ENCODE measurements at places on chromosomes 3 and 15.

- DNase-seq, result no peak
These were observed 27.0 kb downstream of the NSMCE3 start for GRCh38 chr15:29242456-29243242.

DNA sequence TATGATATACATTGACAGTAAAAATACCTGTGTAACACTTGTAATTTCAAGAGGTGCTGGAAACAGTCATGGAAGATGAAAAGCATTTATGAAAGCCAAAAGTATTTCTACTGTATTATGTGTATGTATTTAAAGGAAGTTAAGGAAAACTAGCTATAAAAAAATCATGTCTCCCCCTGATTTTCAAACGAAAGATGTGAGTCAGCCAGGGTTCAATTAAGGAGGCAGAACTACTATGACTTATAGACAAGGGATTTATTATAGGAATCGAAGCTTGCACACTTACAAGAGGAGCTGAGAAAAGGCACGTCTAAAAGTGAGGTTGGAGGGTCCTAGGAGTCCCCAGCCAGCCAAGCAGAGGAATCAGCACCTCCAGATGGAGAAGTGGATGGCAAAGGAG lies 119.4 kb downstream of the SUCLG2 start:
- no peak for DNase-seq

GRCh38 chr3:77373619-77374018 lies 333.7 kb downstream of the ROBO2 start:
- no peak for DNase-seq

DNA sequence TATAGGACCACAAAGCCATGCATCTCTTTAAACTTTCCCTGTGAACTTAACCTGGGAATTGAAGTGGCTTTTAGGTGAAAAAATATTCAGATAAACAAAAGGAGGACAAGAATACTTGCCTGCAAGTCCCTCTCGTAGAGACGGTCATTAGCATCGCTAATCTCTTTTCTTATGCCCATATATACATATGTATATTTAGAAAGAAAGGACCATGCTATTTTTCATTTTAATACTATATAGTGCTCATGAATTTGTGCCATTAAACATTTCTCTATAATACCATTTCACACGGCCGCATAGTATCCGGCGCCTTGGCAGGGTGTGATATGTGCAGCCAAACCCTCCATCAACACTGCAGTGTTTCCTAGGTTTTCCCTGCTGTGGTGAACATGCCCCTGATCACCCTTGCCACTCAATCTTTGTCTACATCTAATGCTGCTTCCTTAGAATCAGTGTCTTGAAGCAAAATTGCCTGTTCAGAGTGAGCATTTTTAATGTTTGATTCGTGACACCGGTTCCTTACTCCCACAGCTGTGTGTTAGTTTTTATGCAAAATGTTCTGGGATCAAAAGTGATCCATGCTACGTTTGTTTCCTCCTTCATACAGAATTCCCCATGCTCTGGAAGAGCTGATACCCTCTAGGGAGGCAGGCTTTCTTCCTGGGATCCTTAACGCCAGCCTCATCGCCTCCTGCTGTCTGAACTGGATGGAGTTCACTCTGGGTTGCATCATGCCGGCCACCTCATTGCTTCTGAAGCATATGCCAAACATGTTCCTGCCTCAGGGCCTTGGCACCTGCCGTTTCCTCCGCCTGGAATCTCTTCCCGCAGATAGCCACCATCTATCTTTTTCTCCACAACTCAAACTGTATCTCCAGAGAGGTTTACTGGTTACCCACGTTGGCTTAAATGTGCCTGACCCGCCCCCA lies 118.1 kb downstream of the FBLN2 start:
- DNase-seq, result no peak

DNA sequence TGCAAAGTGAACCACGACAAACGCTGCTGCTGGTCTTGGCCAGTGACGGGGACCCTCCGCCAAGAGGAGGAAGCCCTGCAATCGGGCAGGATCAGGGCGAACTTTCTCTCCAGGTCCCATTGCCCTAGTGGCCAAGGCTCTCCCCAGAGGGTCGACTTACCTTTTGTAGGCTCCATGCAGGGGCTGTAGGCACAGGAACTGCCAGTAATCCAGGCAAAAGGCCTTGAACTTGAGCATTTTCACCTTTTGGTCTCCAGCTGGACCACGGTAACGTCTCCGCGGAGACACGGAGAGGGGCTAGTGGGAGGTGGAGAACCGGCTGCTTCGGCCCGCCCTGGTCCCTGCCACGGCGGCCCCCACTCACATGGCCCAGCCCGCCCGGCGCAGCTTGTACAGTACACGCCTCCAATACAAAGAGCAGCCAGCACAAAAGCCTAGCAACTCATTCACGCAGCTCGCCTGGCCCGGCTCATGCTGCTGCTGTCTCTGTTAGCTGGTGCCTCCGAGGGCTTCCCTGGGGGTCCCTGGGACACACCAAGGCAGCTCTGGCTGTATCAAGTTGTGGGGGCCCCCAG lies 31.0 kb downstream of the IQSEC1 start:
- DNase-seq, result no peak

DNA sequence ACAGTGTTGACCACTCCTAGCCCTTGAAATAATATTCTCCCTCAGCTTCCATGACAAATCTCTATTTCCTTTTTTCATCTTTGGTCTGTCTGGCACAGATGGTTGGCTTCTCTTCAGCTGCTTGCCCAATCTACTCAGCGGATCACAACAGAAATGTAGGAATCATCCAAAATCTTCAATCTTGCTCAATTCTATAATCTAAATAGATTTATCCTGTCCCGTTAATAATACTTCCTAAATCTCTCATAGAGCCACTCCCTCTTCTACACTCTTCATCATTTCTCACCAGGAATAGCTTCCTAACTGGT lies 3.8 kb downstream of the PEAK1 start:
- no peak for DNase-seq

DNA sequence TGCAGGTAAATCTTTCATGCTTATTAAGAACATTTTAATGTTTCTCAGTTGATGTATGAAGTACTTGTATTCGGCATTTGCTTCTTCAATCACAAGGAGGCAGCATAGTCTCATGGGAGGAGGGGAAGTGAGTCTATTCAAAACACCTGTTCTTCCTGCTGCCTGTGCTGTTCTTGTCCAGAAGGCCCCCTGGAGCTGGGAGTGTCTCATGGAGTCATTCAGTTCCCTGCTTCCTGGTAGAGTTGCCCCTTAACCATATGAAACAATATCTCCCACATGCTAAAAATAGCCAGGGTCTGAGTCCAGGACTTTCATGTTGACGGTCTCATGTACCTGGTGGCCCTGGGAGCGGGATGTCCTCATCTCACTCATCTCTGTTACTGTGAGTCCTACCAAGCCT lies 15.5 kb upstream of the PPP1R2 start:
- no peak for DNase-seq

GRCh38 chr15:74062236-74062635 lies 20.1 kb downstream of the GOLGA6A start:
- no peak for DNase-seq

DNA sequence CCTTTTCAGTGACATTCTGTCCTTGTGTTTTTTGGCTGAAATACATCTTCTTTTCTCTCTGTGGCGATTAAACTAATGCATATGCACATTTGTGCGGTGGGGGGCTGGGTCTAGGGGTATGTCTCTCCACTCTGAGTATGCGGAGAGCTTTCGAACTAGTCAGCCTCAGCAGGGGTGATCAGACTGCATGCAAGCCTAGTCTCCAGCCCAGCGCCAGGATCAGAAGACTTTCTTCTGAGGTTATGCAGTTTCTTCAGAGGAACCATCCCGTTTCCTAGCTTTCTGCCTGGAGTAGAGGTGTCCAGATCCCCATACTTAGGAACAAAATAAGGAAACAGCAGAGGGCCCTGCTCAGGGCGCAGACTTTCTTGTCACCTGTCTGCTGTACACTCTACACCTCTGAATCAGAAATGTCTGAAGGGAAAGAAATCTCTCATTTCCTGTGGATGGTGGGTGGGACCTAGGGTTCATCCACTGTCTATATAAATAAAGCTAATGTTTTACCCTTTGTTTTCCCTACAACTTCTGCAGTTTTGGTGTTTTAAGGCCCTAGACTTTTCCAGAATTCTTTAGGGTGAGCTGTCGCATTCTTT lies 230.4 kb downstream of the ABHD5 start:
- DNase-seq, result no peak

GRCh38 chr15:85582131-85583079 lies 202.0 kb downstream of the AKAP13 start:
- DNase-seq, result peak; percentile 45

DNA sequence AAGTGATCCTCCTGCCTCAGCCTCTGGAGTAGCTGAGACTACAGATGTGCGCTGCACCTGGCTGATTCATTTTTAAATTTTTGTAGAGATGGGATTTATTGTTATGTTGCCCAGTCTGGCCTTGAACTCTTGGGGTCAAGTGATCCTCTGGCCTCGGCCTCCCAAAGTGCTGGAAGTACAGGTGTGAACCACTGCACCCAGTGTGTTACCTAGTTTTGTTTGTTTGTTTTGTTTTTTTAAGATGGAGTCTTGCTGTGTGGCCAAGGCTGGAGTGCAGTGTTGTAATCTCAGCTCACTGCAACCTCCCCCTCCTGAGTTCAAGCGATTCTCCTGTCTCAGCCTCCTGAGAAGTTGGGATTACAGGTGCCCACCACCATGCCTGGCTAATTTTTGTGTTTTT lies 12.1 kb downstream of the PTPN23 start:
- DNase-seq, result no peak

GRCh38 chr15:39908186-39908585 lies 11.9 kb downstream of the GPR176 start:
- DNase-seq, result no peak

- no peak for DNase-seq
These were observed 131.5 kb downstream of the FNDC3B start for GRCh38 chr3:172170841-172171240.

- no peak for DNase-seq
These were observed 225.4 kb downstream of the CTNNB1 start for GRCh38 chr3:41424543-41425300.

DNA sequence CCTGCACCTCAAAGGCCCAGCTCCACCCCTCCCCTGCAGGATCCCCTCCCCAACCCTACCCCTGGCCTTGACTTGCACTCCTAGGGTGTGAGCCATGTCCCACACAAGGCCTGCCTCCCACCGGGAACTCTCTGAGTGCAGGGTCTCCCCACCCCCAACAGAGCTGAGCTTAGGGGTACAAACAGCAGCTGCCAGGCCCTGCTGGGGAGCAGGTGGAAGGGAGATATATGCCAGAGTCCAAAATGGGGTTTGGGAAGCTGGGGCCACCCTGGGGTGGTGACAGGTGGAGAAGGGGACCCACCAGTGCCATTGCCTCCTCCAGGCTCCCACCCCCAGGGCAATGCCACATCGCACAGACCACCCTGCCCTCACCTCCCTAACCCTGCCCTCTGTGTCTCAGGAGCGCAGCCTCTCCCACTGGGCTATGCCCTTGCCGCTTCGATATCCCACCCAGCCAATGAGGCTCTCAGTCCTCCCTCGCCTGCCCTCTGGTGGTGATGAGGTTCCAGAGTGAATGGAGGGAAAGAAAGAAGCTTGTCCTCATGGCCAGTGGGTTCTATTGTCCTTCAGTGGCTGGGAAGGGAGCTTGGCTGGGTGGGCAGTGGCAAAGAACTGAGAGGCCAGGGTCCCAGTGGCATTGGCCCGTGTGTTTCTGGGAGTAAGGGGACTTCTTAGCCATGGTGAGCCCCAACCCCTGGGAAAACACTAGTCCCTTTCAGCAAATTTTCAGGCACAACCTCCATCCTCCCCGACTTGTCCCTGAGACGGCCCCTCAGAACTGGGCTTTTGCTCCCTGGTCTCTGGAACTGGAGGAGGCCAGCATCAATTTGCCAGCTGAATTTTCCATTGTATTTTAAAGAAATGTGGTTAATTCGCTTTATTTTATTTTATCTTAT lies 46.8 kb downstream of the CYP11A1 start:
- DNase-seq, result no peak

DNA sequence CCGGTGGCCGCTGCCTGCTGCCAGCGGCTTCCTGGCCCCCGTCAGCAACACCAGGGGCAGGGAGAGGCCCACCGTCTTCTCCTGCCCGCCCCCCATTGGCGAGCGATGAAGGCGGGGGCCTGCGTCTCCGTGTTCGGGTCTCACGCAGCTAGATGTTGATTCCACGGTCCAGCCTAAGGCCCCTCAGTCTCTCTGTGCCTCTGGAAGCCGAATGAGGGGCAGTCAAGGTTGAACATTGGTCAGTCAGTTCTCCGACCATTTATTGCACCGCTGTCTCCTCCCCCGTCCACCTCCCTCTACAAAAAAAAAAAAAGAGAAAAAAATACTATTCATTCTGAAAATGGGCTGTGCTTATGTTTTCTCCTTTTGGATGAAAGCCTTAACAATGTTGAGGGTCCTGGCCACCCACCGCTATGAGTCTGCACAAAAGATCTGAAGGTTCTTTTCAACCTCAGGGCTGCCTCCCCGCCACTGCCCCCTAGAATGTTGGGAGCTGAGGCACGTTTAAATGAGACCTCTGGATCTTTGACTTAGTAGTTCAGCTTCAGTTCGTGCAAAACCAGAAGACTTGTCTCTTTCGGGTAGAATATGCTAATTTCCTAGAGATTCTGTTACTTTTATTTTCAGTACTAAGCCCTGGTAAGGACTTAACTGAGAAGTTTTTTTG lies 736 bp downstream of the IREB2 start:
- DNase-seq, result no peak

DNA sequence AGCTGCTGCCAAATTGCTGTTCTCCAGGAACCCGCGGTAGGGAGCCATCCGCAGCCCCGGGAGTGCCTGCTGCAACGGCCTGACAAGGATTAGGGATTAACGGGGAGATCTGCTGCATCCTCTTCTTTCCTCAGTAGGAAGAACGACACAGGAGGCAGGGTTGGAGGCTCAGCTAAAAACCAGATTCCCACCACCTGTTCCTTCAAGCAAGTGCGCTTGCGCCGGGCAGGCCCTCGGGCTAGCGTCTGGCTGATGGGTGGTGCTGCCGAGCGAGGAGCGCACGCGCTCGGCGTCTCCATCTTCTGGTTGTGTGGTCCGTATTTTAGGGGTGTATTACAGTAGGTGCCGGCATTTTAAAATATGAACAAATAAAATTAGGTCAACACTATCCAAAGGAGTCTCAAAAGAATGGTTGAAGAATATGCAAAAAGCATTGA lies 25.4 kb upstream of the SLC25A26 start:
- no peak for DNase-seq

DNA sequence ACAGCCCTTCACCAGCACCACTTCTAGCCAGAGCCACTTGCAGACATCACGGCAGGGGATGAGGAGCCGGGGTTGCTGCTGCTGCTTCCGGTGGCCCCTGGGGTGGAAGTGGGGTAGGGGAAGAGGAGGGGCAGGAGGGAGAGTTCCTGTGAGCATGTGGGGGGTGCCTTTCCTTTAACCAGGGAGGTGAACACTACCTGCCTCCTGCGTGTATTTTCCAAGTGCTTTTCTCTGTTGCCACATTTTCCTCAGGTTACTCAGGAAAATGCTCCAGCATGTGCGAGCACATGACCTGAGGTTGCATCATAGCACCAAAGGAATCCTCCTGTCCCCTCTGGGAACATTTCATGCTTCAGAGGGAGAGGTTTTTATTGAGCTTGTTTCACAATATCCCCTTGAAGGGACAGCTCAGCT lies 12.2 kb upstream of the SACM1L start:
- peak; percentile 20 for DNase-seq

DNA sequence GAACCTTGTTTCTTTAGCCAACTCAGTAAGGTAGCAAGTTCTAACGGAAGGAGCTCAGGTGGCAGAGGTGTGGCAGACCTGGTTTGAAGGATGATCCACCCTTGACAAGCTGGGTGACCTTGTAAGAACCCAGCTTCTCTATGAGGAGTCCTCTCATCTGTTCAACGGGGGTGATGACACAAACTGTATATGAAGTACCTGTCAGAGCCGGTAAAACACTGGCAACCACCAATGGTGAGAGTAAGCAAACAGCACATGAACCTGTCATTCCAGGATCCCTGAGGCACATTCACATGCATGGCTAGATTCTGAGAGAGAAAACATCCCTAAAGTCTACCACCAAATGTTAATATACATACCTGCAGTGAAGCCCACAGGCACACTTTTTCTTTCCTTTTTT lies 2.4 kb downstream of the SCAP start:
- DNase-seq, result no peak

Data from stimulated activated CD8-positive, alpha-beta memory T cell treated with anti-CD3 and anti-CD28 coated beads, Interleukin-7, amount 100 ng/mL, for 1 hour (primary cell).